Left colon (tissue), 2 donors: ENCODE measurements at places on chromosomes 16 and 17. TPM values are rescaled to one million over a fixed set of nuclear protein-coding genes. Genes with fewer than 3 reads are reported as not detected.

DNA sequence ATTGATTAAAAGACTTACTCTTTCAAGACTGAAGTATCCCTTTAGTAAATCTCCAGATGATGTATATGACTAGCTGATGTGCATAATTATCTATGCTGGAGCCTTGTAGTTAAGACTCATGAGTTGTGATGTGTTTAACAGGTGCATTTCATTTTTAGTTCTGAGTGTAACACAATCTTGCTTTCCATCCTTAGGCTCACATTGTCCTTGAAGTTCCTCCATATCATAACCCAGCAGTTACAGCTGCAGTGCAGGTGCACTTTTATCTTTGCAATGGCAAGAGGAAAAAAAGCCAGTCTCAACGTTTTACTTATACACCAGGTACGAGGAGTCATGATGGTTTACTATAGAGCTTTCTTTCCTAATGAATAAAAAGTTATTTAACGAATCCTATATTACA is 52.9 kb downstream of the ESRP2 start:
- no peak for DNase-seq

DNA sequence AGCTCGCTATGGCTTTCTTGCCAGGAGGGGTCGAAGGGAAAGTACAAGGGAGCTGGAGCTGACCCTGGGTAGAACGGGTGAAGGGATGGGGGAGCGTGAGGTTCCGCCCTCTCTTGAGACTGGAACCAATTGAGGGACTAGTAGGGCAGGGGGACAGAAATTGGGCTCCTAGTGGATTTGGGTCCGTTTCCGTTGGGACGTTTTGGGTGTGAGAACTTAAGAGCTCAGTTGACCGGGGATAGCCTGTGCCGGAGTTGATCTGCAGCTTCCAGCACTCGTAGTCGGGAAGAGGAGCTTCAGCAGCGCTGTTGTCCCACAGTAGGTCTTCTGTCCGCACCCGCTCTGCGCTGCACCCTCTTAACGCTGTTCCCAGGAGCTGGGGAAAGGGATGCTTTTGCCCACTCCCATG is 481 bp downstream of the CNTROB start:
- peak; percentile 54 for DNase-seq

DNA sequence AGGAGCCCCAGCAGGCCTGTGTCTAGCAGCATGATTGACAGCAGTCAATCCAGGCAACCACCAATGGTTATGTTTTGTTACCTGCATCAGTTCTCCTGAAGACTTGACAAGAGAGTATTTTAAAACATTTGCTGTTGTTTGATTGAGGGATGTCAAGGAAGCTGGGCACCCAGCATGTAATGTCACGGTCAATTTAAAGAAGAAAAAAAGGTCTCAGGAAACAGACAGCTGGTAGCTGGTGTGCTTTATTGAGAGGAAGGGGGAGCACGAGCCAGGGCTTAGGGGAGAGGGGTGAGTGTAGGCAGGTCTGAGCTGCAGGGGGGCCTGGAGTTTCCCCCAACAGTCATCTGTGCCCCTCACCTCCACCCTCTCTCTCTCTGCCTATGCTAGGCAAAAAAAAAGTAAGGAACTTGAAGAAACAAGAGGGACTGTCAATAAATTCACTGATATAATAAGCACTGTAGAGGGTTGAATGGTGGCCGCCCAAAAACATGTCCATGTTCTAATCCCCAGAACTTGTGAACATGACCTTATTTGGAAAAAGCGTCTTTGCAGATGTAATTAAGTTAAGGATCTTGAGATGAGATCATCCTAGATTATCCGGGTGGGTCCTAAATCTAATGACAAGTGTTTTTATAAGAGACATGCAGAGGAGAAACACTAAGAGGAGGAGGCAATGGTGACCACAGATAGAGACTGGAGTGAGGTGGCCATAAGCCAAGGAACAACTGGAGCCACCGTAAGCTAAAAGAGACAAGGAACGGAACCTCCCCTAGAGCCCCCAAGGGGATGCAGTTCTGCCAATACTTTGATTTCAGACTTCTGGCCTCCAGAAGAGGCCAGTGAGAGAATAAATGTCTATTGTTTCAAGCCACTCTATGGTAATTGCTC is 14.5 kb downstream of the TSPOAP1 start:
- no peak for DNase-seq

GRCh38 chr16:83992624-83993023 is 24.6 kb downstream of the NECAB2 start:
- DNase-seq: no peak

DNA sequence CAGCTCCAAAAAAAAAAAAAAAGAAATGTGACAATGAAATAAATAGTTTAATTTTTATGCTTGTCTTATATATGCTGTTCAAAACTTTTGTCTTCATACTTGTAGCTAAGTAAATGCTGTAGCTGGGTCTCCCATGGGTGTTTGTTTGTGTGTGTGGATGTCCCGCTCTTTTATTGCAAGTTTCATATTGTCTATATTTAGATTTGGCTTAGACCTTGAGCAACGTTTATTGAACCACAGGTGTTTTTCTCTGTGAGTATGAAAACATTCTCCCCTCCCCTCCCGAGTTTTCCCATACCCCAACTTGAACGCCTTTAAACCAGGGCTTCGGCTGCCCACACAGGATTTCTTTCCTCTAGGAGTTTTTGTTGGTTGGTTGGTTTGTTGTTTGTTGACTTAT is 45.2 kb downstream of the MFSD11 start:
- DNase-seq: no peak

GRCh38 chr17:74082886-74083285 is 120.6 kb upstream of the RPL38 start:
- no peak for DNase-seq

GLIS2 gene
- 1.6 TPM for total RNA-seq

DNA sequence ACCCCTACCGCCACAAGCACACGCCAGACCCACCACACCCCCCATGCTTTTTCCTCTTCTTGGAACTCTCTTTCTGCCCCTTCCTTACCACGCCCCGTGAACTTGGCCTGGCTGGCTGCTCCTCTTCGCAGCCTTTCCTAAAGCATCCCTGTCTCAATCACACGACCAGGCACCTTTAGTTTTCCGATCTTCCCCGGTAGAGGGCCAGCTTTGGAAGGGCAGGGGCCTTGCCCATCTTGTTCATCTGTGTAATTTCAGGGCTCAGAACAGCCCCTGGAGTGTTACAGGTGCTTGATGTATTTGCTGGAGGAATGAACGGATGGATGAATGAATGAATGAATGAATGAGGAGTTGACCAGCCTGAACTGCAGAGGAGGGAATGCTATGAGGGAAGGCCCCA is 3.7 kb downstream of the SPPL2C start:
- no peak for DNase-seq

DNA sequence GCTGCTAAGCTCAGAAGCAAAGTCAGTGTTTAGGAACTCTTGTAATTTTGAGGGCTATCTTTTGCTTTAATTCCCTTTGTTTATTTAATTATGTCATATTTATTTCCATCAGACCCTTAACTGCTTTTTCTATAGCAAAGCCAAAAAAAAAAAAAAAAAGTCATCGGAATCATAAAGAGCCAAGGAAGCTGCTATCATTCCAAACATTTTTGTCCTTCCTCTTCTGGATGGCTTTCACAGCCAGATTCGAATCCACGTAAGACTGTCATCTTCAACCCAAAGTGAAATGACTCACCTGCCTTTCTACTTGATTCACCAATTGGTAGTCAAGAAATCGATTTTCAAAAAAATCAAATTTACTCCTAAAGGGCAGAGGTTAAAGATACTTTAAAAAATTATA is 38.4 kb downstream of the WIPI1 start:
- no peak for DNase-seq

MILR1 gene
- total RNA-seq: 0.82 TPM

MT1M gene
- total RNA-seq: 60.6 TPM

MRC2 gene
- total RNA-seq: 5.1 TPM

DNA sequence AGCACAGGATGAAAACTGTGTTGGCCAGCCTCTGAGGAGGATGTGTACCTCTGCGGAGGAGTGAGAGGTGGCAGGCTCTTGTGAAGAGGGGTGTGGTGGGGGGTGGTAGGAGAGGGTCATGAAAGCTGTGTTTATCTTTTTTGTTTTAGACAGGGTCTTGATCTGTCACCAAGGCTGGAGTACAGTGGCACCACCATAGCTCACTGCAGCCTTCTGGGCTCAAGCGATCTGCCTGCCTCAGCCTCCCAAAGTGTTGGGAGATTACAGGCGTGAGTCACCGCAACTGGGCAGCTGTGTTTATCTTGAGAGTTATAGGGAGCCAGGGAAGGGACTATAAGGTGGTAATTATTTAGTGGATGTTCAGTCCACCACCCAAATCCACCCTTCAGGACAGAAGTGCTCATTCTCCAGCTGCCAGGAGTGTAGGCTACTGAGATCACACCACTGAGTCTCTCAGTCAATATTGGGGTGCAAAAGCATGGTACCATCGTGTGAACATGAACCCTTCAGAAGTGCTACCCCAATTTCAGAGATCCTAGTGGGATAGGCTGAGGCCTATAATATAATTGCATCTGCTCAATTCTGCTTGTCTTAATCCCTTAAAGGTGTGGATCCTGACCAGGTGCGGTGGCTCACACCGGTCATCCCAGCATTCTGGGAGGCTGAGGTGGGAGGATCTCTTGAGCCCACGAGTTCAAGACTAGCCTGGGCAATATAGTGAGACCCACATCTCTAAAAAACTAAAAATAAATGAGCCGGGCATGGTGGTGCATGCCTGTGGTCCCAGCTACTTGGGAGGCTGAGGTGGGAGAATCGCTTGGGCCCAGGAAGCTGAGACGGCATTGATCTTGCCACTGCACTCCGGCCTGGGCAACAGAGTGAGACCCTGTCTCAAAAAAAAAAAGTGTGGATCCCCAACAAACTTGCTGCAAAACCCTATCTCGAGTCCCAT is 788 bp upstream of the EXOC3L1 start:
- DNase-seq: no peak

DNA sequence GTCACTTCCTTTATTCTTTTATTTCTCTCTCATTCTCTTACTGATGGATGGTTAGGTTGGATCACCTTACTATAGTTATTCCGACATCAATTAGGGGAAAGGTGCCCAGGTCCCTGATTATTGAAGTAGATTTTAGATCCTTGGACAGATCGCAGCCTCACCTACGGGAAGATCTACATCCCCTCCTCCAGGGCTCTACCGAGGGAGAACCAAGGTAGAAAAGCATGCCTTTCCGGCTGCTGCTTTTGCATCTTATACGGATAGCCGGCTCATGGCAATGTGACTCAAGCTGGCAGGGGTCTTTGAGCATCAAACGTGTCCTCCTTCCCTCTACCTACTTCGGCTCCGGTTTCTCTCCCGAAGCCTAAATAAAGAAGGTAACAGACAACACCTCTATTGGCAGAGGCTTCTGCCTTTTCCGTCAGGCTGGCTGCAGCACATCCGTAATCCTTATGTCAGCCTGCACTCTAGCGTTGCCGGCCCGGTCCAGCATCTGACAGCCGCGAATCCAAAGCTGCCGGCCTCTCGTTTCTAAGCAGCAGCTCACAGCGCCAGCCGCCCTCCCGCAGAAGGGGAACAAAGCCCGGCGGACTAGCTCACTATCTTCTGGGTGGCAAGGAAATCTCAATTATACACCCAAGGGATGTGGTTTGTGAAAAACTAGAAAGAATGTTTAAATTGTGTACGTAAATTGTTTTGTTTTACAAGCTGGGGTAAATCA is 46.9 kb downstream of the IRX6 start:
- no peak for DNase-seq

- peak; percentile 54 for DNase-seq
These were observed 17.8 kb upstream of the RAI1 start for GRCh38 chr17:17663160-17664063.

FOXC2 gene
- total RNA-seq: 0.34 TPM

KRTAP3-2 gene
- total RNA-seq: not detected

GRCh38 chr17:42819939-42820535 is 4.0 kb downstream of the BECN1 start:
- peak; percentile 49 for DNase-seq

DNA sequence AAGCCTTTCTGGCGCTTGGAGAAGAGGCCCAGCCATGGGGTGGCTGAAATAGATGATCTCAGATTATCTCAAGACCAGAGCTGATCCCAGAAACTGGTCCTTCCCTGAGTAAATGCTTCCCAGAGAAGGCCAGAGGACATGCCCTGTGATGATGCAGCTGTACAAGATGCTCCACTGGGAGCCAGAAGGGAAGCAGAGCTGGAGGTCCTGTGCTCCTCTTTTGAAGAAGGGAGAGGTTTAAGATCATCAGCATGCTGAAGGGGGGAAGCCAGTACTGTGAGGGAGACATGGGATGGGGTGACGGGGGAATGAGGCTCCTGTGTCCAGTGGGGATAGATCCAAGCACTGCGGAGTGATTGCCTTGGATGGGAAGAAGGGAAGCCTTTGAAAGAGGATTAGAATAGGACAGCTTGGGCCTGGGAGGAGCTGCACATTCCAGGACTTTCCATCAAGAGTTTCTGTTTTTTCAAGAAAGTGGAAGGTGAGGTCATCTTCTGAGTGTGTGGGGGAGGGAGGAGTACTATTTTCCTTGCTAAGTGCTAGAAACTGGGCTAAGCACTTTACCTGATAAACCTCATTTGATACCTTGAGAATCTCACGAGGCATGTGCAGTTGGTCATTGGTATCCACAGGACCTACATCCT is 16.4 kb upstream of the ALOX15B start:
- no peak for DNase-seq

DNA sequence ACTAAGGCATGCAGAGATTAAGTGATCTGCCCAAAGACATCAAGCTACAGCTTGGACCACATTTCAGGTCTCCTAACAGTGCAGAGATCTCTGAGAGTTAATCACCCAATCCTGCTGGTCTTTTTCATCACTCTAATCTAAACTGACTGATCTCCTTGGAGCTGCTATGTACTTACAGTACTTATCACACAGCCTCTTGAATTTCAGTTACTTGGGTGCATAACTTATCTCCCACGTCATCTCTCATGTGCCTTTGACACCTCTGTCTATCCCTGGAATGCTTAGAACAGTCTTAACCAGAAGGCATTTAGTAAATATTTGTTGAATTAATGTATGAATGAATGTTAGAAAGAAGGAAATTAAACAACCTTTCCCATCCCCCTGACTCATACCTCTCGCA is 139.0 kb downstream of the SNX11 start:
- no peak for DNase-seq

CDT1 gene
- 6.8 TPM for total RNA-seq
